ENCODE measurements at places on chromosomes 16 and 17. TPM values are rescaled to one million over a fixed set of nuclear protein-coding genes. Genes with fewer than 3 reads are reported as not detected.

SDR42E2 gene
- total RNA-seq = not detected

KRTAP3-3 gene
- not detected for total RNA-seq

ATP2A1 gene
- 3.0 TPM for total RNA-seq

GRCh38 chr17:32876417-32877163 lies at the start of gene MYO1D:
Gene MYO1D, minus strand, starts transcription at chr17:32877124. Its CDS starts 252 bp downstream, at chr17:32876872.
- peak; percentile 28 for DNase-seq

DNA sequence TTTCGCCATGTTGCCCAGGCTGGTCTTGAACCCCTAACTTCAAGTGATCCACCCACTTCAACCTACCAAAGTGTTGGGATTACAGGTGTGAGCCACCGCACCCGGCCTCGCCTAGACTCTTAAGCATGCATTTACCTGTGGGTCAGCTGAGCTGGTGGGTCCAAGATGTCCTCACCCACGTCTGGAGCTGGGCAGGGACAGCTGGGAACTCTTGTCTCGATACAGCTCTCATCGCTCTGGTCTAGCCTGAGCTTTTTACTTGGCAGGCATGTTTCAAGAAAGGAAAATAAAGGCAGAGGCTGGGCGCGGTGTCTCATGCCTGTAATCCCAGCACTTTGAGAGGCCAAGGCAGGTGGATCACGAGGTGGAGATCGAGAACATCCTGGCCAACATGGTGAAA lies 56.9 kb upstream of the PHOSPHO1 start:
- no peak for DNase-seq

DNA sequence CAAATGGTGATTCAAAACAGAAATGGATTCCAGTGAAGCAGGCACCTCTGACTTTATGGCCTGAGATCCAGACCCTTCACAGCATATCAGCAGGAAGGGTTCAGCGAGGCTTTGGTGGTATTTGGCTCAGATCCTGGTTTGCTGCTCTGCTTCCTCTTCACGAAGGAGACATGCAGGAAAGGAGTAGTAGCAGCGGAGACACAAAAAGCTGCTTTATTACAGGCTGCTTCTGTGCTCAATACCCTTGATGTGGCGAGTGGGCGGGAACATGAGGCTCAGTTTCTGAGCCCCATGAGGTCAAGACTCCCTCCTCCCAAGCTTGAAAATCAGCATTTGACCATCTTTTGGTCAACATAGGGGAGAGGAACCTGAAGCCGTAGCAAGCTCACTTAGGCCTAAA lies 213.3 kb upstream of the AXIN2 start:
- no peak for DNase-seq

GRCh38 chr16:29983420-29984136 lies 9.9 kb downstream of the TAOK2 start:
- DNase-seq = no peak

DNA sequence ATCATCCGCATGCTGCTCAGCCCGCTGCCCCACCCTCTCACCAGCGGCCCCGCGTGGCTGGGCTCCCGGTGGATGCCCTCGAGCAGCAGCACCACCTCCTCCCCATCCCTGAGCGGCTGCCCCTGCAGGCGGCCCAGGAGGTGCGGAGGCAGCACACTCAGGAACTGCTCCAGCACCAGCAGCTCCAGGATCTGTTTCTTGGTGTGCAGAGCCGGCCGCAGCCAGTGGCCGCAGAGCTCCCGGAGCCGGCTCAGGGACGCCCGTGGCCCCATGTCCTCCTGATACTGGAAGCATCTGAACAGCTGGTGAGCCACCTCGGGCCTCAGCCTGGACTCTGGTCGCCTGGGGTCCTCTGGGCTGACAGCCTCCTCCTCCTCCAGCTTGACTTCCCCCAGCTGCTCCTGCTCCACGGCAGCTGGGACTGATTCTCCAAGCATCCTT lies 6.6 kb downstream of the ZSCAN10 start:
- DNase-seq = no peak
